ENCODE measurements at places on chromosomes 3 and 15.

GRCh38 chr15:40053079-40053830, 14.3 kb upstream of the SRP14 start:
- no peaks in the 10 kb centered on the region for H3K36me3 ChIP-seq
- no peaks in the 10 kb centered on the region for H3K27me3 ChIP-seq
- no peak overlapping the region for H3K4me3 ChIP-seq

GRCh38 chr15:94887391-94887790, 656.0 kb downstream of the MCTP2 start:
- DNase-seq: no peak
- H3K27me3 ChIP-seq: no peaks in the 10 kb centered on the region
- no peak overlapping the region for H3K27ac ChIP-seq

DNA sequence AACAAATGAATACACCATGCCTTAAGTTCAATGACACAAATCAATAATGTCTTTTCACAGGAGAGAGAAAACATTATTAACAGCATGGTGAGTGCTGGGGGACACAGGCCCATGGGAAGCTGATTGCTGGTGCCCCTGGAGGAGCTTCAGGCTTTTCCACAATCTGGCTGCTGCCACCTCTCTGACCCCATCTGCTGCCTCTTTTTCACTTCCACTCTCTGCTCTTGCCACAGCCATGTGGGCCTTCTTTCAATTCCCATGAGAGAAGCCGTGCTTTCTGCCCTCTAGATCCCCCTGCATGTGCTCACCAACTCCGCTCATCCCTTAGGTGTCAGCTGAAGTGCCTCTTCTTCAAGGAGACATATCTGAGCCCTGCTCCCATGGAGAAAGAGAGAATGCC, 21.0 kb upstream of the CTXND1 start:
- H3K36me3 ChIP-seq: no peaks in the 10 kb centered on the region
- H3K4me3 ChIP-seq: no peak overlapping the region
- H3K27me3 ChIP-seq: no peaks in the 10 kb centered on the region
- H3K27ac ChIP-seq: no peak overlapping the region
- DNase-seq: peak; percentile 77

GRCh38 chr15:83285979-83286553, 1.6 kb upstream of the BNC1 start:
- no peak for DNase-seq
- H3K36me3 ChIP-seq: no peaks in the 10 kb centered on the region
- H3K4me3 ChIP-seq: no peak overlapping the region
- H3K27me3 ChIP-seq: peaks cover 10% of the 10 kb centered on the region

All from vagina (tissue), 2 donors.